ENCODE measurements at places on chromosomes 5 and 9.

GRCh38 chr9:122879443-122879842, 25.7 kb downstream of the RC3H2 start:
- no peak for DNase-seq

DNA sequence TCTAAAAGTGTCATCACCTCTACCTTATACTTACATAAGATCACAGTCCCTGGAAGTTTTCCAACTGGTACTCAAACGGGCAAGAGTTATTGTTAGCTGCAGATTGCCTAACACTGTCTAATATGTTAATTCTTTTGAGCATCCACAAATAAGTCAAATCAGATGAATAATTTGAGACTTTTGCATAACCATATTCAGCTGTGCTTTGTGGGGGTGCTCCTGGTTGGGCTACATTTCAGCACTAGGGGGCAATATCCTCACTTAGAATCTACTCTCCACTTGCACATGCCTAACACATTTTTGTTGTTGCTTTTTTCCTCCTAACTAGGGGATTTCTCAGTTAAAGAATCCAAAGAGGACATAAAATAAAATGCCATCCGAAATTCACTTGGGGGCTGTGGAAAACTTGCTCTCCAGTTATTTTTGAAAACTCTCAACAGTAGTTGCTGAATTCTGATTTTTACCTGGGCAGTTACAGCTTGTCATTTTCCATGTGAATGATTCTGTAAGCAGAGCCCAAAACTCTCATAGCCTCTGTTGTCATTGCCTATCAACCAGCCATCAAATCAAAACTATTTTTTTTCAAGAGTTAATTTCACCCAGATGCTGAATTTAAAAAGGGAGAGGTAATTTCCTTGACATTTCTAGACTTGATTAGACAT, 71.5 kb downstream of the TRIM36 start:
- DNase-seq: no peak

DNA sequence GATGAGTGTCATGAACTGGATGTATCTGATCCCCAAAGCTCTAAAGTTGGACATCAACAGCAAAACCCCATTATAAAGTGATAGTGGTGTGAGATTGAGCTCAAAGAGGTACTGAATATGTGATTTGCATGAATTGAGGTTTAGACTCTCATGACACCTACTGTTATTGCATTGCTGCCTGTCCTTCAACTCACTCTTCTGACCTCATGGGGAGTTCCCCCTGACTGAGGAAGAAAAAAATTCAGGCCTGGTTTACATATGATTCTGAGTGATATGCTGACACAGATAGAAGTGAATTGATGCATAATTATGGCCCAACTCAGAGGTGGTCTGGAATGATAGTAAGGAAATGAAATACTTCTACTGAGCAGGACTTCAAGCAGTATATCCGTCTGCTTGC, 76.2 kb upstream of the CHD1 start:
- DNase-seq: no peak

GRCh38 chr5:146240951-146241350, 37.5 kb downstream of the RBM27 start:
- DNase-seq: no peak

- DNase-seq: no peak
These were observed 22.9 kb downstream of the RALGPS1 start for GRCh38 chr9:126937444-126937843.

- no peak for DNase-seq
These were observed 127.0 kb downstream of the TENT4A start for GRCh38 chr5:6840136-6840793.

GRCh38 chr5:132998556-132998955, 27.8 kb downstream of the ZCCHC10 start:
- no peak for DNase-seq

- no peak for DNase-seq
These were observed 132.8 kb upstream of the ALDH1B1 start for GRCh38 chr9:38259519-38260218.

DNA sequence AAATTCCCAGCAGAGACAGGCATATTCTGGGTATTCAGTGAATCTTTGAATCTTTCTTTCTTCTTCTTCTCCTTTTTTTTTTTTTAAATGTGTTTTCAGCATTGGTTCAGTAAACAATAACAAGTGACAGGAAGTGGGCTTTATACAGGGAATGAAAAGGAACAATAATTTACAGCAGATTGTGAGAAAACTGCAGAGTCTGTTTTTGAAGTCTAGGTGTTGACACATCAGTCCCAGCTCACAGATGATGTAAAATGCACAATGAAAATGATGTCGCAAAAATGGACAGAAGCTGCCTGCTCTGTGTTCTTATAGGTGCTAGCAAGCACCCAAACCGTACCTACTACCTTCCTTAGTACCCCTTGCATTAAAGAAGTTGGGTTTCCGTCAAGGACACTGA, 38.8 kb downstream of the TNC start:
- DNase-seq: no peak

DNA sequence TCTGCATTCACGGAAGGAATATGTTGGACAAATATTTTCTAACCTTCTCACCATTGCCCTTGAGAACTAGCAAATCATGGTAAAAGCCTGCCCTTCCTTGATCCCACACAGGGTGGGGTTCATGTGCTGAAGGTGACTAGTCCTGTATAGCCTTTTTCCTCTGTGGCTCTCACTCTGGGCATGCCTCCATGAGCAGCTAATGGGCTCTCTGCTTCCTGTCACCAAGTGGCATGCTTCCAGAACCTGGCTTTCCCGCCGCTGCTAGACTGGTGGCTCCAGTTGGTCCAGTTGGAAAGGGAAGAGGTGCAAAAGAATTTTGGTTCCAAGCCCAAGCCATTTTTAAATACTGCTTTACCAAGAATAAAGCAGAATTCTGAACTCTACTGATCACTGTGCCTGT, 35.5 kb downstream of the FBXO10 start:
- no peak for DNase-seq

DNA sequence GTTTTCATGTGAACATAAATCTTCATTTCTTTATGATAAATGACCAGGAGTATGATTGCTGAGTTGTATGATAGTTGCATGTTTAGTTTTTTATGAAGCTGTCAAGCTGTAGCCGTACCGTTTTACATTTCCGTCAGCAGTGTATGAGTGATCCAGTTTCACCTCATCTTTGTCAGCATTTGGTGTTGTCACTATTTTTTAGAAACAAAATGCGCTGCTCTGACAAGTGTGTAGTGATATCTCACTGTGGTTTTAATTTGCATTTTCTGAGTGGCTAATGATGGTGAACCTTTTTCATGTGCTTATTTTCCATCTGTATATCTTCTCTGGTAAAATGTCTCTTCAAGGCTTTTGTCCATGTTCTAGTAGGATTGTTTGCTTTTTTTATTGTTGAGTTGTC, 6.7 kb upstream of the SPATA31D1 start:
- no peak for DNase-seq

DNA sequence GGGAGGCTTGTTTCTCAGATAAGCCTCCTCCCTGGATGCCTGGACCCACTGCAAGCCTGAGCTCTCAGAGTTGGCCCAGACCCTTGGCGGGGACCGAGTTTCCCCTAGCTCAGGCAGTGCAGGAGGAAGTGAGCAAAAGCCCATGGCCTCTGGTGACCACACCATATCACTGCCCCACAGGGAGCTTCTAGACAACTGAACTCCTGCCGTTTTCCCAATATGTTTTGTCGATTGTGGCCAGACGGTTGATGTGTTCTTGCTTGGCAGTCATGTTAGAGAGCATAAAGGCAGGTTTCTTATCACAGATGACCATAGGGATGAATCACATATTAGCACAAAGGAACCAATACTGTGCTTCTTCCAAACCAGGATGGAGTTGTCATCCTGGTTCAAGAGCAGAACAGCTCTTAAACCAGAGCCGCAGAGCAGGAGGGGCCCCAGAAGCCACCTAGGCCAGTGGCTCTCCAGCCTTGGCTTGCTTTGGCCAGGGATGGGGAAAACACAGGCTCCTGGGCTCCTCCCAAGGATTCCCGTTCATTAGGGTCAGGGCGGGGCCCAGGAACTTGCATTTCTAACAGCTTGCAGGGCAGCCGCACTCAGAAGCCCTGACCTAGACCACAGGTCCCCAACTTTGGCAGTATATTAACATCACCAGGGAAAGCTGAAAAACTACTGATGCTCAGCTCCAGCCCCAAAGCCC, 113.1 kb upstream of the TBC1D2 start:
- no peak for DNase-seq

- DNase-seq: no peak
These were observed 46.7 kb downstream of the MEF2C start for GRCh38 chr5:88836195-88836838.

GRCh38 chr5:151637676-151638075, 46.5 kb upstream of the FAT2 start:
- no peak for DNase-seq

GRCh38 chr9:97419309-97419867, 7.5 kb downstream of the TDRD7 start:
- DNase-seq: no peak

GRCh38 chr9:93944011-93944410, 11.1 kb downstream of the BARX1 start:
- DNase-seq: no peak

- no peak for DNase-seq
These were observed 1092.0 kb downstream of the MAT2B start for GRCh38 chr5:164597293-164597900.

DNA sequence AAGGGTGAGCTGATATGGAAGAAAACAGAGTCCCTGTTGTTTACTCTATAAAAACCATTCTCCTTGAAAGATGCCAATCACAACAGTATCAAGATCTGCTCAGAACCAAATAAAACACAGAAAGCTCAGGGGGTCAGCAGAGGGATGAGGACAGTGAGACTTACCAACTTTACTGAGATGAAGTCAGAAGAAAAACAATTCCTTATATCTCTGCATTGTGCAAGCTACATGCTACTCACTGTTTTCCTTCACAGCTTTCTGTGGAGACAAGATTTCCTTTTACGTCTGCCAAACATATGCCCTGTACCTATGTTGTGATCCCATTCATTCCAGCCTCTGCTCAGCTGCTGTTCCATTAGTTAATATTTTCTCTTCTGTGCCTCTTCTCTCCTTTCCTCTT, 185.6 kb downstream of the TSSK1B start:
- no peak for DNase-seq

- DNase-seq: no peak
These were observed 9.9 kb downstream of the PTCH1 start for GRCh38 chr9:95506678-95507463.
